Activated CD8-positive, alpha-beta memory T cell treated with anti-CD3 and anti-CD28 coated beads, Interleukin-2, amount 10 ng/mL, durations not matched to agents 7 days and 5 days (primary cell): ENCODE measurements at places on chromosomes 12 and 14. TPM values are rescaled to one million over a fixed set of nuclear protein-coding genes. Genes with fewer than 3 reads are reported as not detected.

Gene ANO4
- total RNA-seq = not detected

DNA sequence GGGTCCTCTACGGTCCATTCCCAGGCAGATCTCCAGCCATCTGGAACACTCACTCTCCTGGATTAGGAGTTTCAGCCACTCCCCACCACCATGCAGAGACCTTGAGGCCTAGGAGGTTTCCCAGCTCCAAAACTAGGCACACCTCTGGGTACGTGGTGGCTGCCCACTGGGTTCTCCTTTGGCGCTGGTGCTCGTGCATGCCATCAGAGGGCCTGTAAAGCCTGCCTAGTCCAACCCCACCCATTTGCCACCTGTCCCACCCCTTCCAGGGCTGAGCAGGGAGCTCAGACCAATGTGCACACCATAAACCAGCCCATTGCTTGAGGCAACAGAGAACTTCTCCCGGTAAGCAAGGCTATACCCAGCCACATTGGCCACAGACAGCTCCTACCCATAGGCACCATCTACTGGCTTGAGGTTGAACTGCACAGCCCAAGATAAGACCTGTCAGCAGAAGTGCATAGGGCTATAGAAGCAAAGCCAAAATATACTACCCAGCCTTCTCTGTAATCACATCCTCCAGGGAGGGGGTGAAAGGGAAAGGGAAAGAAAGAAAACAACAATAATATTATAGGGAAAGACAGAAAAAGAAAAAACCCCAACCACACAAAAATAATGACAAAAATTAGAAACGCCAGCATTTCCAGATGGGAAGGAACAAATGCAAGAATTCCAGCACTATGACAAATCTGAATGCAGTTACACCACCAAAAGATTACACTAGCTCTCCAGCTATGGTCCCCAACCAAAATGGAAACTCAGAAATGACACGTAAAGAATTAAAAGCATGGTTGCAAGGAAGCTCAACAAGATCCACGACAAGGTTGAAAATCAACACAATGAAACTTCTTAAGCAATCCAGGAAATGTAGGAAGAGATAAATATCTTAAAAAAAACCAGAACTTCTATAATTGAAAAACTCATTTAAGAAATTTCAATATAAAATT lies 111.9 kb upstream of the CCDC175 start:
- no peak overlapping the region for H3K4me3 ChIP-seq
- no peak overlapping the region for H3K27ac ChIP-seq
- peak; percentile 54 for DNase-seq
- H3K4me1 ChIP-seq = no peaks in the 10 kb centered on the region

- H3K36me3 ChIP-seq = peaks cover 59% of the 10 kb centered on the region
- peak overlapping the region; percentile 96 for H3K27ac ChIP-seq
- peak overlapping the region; percentile 94 for H3K4me3 ChIP-seq
- H3K27me3 ChIP-seq = no peaks in the 10 kb centered on the region
Measured at GRCh38 chr12:56158926-56159461, 835 bp downstream of the MYL6 start.

- peaks cover 4% of the 10 kb centered on the region for H3K36me3 ChIP-seq
- no peak overlapping the region for H3K27ac ChIP-seq
- DNase-seq = no peak
- no peaks in the 10 kb centered on the region for H3K27me3 ChIP-seq
- peaks cover 4% of the 10 kb centered on the region for H3K4me1 ChIP-seq
Measured at GRCh38 chr12:14357486-14357885, 8.0 kb upstream of the ATF7IP start.

- H3K27me3 ChIP-seq = no peaks in the 10 kb centered on the region
- no peaks in the 10 kb centered on the region for H3K4me1 ChIP-seq
- H3K36me3 ChIP-seq = peaks cover 1% of the 10 kb centered on the region
- no peak overlapping the region for H3K27ac ChIP-seq
Measured at GRCh38 chr12:129827102-129827865, 76.5 kb downstream of the TMEM132D start.

DNA sequence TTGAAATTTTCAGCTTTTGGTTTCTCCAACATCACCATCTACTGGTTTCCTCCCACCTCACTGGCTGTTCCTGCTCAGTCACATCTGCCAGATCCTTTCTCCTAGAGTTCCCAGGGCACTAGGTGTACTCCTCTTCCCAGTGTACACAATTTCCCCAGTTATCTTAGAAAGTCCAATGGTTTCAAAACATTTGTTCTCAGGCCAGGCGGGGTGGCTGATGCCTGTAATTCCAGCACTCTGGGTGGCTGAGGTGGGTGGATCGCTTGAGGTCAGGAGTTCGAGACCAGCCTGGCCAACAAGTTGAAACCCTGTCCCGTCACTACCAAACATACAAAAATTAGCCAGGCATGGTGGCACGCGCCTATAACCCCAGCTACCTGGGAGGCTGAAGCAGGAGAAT lies 60.7 kb downstream of the SPPL3 start:
- H3K36me3 ChIP-seq = peaks cover 3% of the 10 kb centered on the region
- H3K27ac ChIP-seq = no peak overlapping the region

Gene NEUROD4
- not detected for total RNA-seq

DNA sequence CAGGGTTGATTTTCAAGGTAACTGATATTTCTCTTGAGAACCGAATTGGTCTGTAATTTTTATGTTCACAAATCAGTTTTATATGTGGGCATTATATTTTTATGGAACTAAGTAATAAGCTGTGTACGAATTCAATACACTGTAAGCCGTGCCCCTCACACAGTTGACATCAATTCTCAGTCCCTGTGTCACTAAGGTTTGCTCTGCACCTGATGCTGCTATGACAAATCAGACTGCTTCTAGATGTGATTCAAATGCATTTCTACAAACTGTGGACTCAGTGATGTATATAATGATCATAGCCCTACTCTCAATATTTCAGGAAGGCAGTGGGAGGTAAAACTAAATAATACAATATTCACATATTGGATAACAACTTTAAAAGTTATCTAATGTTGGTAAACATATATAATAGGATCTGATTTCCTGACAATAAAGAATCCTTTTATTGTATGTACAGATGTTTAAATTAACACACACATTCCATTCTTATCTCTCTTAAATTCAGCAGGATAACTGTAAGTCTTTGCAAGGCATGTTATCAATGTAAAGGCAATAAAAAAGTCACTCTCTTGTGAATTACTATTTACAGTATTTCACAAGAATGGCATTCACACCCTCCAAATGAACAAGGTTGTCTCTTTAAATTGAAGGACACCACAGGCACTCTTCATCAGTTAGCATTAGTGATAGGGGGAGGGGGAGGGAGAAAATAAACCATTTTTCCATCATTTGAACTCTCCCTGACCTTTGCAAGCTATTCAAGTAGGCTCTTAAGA lies 87.2 kb upstream of the SOX5 start:
- H3K27me3 ChIP-seq = no peaks in the 10 kb centered on the region
- H3K36me3 ChIP-seq = no peaks in the 10 kb centered on the region
- H3K27ac ChIP-seq = no peak overlapping the region
- H3K4me1 ChIP-seq = no peaks in the 10 kb centered on the region

DNA sequence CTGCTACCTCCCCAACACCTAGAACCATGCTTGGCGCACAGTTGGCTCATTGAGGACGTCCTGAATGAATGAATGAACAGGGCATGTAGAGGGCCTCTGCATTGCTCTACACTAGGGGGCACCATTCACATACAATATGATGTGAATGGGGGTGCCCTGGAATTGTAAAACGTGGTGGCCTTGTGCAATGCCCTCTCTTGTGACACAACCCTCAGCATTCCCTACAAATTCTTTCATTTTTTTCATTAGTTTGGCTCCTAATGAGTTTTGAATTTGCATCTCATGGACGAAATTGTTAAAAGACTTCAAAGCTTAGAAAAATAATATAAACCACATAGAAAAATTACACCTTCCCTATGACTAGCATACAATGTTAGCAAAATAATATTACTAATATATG lies 2.3 kb upstream of the DIO2 start:
- H3K27ac ChIP-seq = no peak overlapping the region
- peaks cover 2% of the 10 kb centered on the region for H3K27me3 ChIP-seq
- peaks cover 2% of the 10 kb centered on the region for H3K4me1 ChIP-seq
- no peak for DNase-seq
- no peaks in the 10 kb centered on the region for H3K36me3 ChIP-seq
- no peak overlapping the region for H3K4me3 ChIP-seq

DNA sequence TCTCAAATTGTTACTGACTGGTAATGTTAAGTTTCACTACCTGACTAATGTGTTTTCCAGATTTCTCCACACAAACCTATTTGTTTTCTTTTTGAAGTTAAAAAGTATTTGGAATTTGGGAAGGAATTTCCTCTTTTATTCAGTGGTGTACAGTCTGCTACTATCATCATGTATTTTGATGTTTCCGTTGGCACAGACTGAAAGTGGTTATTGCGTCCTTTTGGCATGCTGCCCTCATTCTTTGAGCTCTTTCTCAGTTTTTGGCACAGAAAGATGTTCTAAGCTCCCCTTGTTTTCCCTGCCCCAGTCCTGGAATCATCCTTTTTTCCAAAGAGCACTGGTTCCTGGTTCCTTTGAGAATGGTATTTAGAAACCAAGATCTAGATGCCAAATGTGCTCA lies 31.4 kb upstream of the RTRAF start:
- H3K4me3 ChIP-seq = no peak overlapping the region
- DNase-seq = no peak
- H3K27ac ChIP-seq = no peak overlapping the region
- H3K27me3 ChIP-seq = no peaks in the 10 kb centered on the region
- peaks cover 85% of the 10 kb centered on the region for H3K36me3 ChIP-seq
- peaks cover 12% of the 10 kb centered on the region for H3K4me1 ChIP-seq

DNA sequence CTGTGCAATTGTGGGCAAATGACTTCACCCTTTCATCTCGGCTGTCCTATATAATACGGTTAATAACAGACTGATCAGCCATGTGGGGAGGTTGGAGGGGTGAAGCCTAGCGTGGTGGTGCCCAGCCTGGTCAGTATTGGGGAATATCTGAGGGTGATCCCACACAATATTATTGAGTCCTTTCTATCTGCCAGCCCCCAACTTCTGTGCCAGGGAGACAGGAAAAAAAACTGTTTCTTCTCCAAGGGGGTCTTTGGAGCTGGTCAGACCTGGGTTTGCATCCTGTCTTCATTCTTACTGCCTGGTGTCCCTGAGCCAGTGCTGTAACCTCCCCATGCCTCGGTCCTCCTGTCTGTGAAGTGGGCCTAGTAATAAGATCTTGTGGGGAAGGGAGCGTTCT lies 6.5 kb downstream of the CYP46A1 start:
- H3K27me3 ChIP-seq = peaks cover 51% of the 10 kb centered on the region
- no peak for DNase-seq
- no peaks in the 10 kb centered on the region for H3K36me3 ChIP-seq
- H3K27ac ChIP-seq = no peak overlapping the region
- peaks cover 8% of the 10 kb centered on the region for H3K4me1 ChIP-seq

DNA sequence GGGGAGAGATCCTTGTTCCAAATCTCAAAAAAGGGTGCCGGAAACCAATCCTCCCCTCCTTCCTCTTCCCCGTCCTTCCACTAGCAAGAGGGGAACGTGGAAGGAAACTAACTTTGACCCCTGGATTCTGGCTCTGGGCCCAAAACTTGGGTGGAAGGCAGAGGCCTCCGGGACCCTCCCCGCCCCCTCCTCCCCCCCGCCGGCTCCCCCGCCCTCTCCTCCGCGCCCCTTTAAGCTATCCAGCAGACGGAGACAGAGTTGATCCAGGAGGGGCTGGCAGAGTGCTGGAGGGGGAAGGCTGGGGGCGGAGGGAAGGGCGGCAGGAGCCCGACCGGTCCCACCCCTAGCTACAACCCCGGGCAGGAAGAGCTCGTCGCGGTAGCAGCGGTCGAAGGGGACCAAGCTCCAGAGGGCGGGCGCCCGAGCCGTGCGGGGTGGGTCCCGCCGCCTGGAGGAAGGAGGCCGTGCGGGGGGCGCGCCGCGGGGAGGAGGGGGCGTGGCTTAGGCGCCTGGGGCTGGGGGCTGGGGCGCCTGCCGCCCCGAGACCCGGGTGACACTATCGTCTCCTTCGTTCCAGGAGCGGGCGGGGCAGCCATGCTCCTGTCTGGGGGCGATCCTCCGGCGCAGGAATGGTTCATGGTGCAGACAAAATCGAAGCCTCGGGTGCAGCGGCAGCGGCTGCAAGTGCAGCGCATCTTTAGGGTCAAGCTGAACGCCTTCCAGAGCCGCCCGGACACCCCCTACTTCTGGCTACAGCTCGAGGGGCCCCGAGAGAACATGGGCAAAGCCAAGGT lies at the start of gene NYNRIN:
Gene NYNRIN, plus strand, starts transcription at position 351 of the 794 bp plus-strand sequence. Its CDS starts 244 bp downstream, at position 595.
- H3K4me1 ChIP-seq = peaks cover 9% of the 10 kb centered on the region
- DNase-seq = peak; percentile 51
- no peak within 1 kb of the TSS for H3K4me3 ChIP-seq
- H3K36me3 ChIP-seq = no peaks in the 10 kb centered on the region
- no peak within 1 kb of the TSS for H3K27ac ChIP-seq

Gene SLC25A47
- not detected for total RNA-seq
